ENCODE measurements at places on chromosomes 3 and 15. TPM values are rescaled to one million over a fixed set of nuclear protein-coding genes. Genes with fewer than 3 reads are reported as not detected.

SORD gene
- total RNA-seq: 14.2 TPM

SGO1 gene
- total RNA-seq: 5.2 TPM

ISG20 gene
- 18.7 TPM for total RNA-seq

ACKR4 gene
- total RNA-seq: 0.18 TPM

TMEM207 gene
- total RNA-seq: not detected

ROPN1B gene
- not detected for total RNA-seq

KY gene
- not detected for total RNA-seq

KLHL40 gene
- total RNA-seq: not detected

RAB6B gene
- total RNA-seq: 0.45 TPM

NDUFB5 gene
- 137 TPM for total RNA-seq

ABHD14A gene
- 4.3 TPM for total RNA-seq

CAPN3 gene
- 0.28 TPM for total RNA-seq

HYAL1 gene
- 1.8 TPM for total RNA-seq
